ENCODE measurements at places on chromosomes 4 and X. TPM values are rescaled to one million over a fixed set of nuclear protein-coding genes. Genes with fewer than 3 reads are reported as not detected.
A peak's percentile ranks its signal among the peaks of the same experiment; 100 is the strongest.

GRCh38 chr4:27973056-27973455 is 1112.4 kb downstream of the STIM2 start:
- no peak for DNase-seq

GRCh38 chr4:81282131-81282530 is 67.1 kb upstream of the PRKG2 start:
- DNase-seq, result no peak

GRCh38 chr4:18109676-18110075 is 88.1 kb upstream of the LCORL start:
- no peak for DNase-seq

DNA sequence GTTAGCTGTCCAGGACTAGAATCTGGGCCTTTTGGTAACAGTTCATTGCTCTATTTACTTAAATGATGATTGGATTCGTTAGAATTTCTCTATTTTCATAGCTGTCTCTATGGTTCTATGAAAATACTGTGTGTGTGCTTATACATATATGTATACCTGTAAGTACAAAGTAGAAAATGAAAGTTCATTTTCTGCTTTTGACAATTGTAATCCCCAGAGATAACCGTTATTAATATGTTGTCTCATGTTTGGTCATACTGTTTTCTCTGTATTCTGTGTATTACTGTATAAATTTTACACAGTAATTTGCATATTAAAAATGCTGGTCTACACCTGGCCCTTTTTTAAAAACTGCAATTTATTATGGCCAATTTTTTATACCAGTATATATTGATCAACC is 55.4 kb downstream of the CLCN3 start:
- no peak for DNase-seq

DNA sequence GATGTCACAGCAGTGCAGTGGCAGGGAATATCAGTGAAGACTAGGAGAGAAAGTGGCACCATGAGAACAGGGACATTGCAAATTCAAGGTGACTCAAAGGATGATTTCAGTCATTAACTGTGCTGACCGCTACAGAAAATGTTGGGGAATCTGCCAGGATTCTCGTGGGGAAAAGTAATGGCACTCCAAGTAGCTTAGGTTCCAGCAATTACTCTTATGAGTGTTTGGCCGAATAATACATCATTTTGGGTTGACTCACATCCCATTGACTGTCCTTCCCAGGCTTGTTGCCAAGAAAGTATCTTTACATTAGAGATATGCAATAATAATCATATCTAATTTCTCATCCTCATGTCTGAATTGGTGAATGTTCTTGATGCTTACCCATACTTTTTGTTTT is 1411.1 kb upstream of the PCDH7 start:
- DNase-seq, result no peak

DNA sequence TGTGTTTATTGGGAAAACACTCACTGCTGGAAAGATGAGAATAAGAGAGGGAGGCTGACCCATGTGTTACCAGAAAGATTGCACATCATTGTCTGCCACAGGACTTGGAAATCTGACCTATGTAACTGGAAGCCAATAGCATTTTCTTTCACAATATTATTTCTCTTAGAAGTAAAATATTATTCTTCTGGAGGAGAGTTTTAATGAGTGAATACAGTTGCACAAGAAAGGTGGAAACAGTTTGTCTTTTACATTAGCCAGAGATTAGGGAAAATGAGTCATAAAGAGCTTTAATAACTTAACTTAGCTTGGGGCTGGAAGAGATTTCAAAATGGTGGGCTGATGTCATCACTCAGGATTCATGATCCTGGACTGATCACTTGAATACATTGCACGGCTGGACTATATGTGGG is 31.5 kb upstream of the LNX1 start:
- DNase-seq, result no peak

GRCh38 chr4:41205130-41205529 is 9.2 kb downstream of the APBB2 start:
- DNase-seq, result no peak

DNA sequence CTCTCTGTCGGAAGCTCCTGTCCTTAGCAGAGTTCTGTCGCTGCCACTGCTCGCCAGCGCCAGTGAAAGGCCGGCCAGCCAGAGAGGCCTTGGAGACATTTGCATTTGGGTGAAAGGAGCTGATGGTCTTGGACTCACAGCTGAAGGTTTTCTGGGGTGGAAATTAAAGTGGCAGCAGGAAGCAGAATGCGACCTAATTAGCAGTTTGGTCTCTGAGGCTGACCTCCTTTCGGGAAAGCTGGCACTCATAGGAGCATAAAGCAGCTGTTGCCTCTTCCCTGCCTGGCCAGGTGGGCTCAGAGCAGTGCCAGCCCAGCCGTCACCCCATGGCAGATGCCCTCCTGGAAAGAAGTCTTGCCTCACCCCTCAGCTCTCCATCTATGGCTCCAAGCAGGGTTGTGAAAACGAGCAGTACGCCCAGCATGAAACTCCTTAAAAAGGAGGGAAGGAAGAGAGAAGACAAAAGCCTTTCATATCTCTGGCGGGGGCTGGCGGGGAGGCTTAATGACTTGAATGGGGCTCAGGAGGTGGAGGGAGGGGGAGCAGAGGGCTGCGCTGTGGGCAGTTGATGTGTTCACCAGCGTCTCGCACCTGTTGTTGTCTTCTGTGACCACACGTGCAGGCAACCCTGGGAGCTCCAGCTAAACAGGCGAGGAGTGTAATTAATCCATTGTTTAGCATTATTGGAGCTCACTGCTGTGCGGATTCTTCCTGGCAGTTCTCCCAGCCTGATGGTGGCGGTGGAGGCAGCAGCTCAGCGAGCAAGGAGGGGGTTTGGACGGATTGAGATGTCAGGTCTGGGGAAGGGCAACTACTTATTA is 264.0 kb downstream of the MID1IP1 start:
- DNase-seq, result peak; percentile 50

- no peak for DNase-seq
Measured at GRCh38 chrX:123876844-123877243, 17.0 kb downstream of the XIAP start.

DNA sequence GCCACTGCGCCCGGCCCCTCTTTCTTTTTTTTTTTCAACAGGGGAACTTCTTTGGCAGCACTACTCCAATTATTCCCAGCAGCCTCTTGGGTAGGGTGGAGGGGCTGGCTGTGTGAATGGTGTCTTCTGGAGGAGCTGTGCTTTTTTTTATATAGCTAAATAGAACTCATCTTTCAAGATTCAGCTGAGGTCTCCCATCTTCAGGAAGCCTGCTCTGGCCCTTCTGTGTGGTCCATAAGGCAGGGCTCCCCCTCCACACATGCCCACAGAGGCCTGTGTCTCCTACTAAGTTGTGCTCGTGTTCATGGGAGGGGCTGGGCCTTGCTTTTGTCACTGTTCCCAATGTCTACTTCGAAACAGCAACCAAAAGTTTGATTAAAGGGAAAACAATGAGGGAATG is 116.8 kb downstream of the AFAP1 start:
- DNase-seq, result no peak

- DNase-seq, result no peak
Measured at GRCh38 chr4:54099287-54099747, 646 bp upstream of the GSX2 start.

DNA sequence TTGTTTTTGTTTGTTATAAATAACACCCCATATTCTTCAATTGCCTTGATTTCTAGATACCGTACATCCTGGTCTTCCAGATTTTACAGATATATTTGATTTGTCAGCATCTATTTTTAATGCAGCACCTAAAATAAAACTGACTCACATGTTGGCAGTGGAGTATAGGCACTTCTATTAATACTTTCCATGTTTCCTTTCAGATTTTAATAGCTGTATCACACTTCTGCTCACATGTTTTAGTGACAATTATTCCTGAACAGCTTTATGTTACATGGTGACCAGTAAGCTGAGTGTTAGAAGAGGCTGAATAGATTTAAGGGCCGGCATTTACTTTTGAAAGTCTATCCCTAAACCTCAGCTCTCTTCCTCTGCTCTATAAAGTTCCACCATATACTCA is 46.1 kb downstream of the C4orf46 start:
- no peak for DNase-seq

- DNase-seq, result no peak
Measured at GRCh38 chr4:75566911-75567310, 11.0 kb downstream of the ODAPH start.

DNA sequence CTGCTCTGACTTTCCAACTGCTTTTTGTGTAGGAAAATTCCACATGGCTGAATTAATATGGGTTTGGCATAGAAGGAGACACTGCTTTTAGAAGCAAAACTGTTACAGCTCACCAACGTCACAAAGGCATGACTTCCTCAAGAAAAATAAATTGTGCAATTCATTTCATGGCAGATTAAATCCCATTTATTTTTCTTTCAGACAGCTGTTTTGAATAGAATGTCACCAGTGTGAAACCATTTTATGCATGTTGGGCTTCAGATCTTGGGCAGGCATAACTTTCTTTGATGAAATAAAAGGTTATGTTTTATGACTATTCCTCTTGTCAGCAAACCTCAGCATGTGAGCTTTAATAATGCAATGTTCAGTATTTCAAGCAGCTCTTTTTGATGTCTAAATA is 542.8 kb downstream of the GALNTL6 start:
- no peak for DNase-seq

GRCh38 chrX:42149281-42149680 is 225.9 kb upstream of the CASK start:
- no peak for DNase-seq

GRCh38 chrX:100410901-100411801 is 1.1 kb upstream of the PCDH19 start:
- DNase-seq, result no peak

DNA sequence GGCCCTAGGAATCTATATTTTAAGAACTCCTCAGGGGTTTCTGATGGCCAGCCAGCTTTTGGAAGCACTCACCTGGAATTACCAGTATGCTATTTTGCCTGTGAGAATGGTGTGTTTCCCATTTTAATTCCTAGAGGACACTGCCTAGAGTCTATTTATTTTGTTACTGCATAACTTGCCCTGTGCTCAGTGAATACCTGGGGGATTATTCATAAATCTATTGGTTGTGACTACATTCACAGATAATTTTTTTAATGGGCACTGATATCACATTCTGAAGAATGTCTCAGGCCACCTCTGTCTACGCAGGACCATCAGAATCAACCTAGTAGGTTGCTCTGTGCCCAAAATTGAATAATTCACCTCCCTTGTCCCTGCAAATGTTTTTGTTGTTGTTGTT is 6.7 kb downstream of the ARL13A start:
- no peak for DNase-seq

DNA sequence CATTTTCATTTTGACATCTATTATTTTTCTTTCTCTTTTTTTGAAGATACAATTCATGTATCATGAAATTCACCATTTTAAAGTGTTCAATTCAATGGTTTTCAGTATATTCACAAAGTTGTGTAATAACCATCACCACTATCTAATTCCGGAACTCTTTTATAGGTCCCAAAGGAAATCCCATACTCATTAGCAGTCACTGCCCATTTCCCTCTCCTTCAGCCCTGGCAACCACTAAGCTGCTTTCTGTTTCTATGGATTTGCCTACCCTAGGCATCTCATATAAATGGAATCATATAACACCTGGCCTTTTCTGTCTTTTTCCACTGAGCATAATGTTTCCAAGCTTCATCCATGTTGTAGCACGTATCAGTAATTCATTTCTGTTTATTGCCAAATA is 3.2 kb upstream of the FGF2 start:
- DNase-seq, result no peak

DNA sequence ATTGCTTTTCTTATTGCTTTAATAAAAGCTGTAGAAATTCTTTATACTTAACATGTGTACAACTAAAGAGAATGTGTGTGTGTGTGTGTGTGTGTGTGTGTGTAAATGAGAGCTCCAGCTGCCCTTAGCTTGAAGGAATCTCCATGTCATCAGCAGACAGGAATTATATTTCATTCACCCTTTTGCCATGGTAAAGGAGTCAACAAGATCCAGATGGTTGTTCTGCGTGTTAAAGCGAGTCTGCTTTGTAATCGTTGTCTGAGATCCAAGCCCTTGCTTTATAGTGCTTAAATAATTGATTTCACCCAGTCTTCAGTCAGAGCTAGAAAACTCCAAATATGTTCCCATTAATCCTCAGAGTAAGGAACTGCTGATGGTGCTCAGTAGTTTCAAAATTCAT is 285.5 kb downstream of the PDGFC start:
- DNase-seq, result no peak

DNA sequence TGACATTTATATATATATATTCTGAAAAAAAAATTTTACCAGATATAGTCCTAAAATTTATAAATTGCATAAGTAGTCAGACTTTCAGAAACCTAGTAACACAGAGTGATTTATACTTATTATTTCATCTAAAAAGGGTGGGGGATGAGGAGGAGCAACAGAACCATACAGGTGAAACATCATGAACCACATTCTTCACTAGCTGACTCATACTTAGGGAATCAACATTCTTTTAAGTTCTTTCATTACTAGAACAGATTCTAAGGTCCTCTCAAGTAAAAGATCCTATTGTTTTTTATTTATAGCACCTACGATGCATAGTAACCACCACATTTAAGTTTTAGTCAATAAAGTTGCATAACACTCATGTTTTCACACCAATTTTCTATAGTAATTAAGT is 166.1 kb downstream of the LRBA start:
- no peak for DNase-seq

- DNase-seq, result no peak
Measured at GRCh38 chrX:48569958-48570357, 4.3 kb upstream of the RBM3 start.

GRCh38 chr4:86286726-86287125 is 73.1 kb downstream of the MAPK10 start:
- DNase-seq, result no peak

GRCh38 chrX:130080791-130081367 is 29.4 kb downstream of the ELF4 start:
- DNase-seq, result no peak

GRCh38 chr4:5378002-5378401 is 326.7 kb downstream of the STK32B start:
- DNase-seq, result no peak

DNA sequence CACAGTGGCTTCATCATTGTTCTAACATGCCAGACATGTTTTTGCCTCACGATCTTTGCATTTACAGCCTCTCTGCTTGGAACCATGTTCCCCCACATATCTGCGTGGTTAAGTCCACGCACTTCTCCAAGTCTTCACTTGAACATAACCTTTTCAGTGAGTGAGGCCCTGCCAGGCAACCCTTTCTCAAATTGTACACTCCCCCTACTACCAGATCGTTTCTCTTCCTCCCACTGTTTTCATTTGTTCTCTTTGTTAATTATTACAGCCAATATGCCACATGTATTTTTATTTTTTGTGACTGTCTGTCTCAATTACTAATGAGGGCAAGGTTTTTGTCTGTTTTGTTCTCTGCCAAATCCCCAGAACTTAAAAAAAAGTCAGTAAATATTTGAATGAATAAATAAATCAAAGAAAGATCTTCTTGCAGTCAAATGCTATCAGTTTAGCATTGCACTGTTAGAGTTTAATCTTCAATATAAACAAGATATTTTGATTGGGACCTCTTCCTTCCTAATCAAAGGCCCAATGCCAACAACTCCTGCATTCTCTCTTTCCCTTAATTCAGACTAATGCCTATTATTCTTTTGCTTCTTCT is 18.2 kb downstream of the CTSO start:
- no peak for DNase-seq

The MID1 gene
- total RNA-seq, result 35.3 TPM

The CENPI gene
- 14.4 TPM for total RNA-seq

The GLRA2 gene
- 44.4 TPM for total RNA-seq

The CT47C1 gene
- not detected for total RNA-seq
